ENCODE measurements at places on chromosomes 13 and 19. TPM values are rescaled to one million over a fixed set of nuclear protein-coding genes. Genes with fewer than 3 reads are reported as not detected.

Gene C5AR1
- total RNA-seq, result not detected

Gene FSD1
- 22.9 TPM for total RNA-seq

Gene S1PR5
- not detected for total RNA-seq

Gene PROZ
- not detected for total RNA-seq

Gene IRGC
- total RNA-seq, result not detected

Gene FKBP8
- 315 TPM for total RNA-seq

Gene CD37
- not detected for total RNA-seq

Gene SPC24
- 76.1 TPM for total RNA-seq

Gene COMP
- total RNA-seq, result not detected

Gene PRTN3
- total RNA-seq, result not detected

Gene SERP2
- 2.7 TPM for total RNA-seq

Gene TEX26
- not detected for total RNA-seq

Gene COL5A3
- 0.06 TPM for total RNA-seq

Gene PSPN
- total RNA-seq, result 5.2 TPM

Gene MAP4K1
- 0.43 TPM for total RNA-seq

Gene DLL3
- total RNA-seq, result 4.1 TPM

Gene MCEMP1
- not detected for total RNA-seq

Gene ZNF541
- not detected for total RNA-seq
